T-cell (primary cell): ENCODE measurements at places on chromosomes 6 and 20.

- no peak for DNase-seq
Measured at GRCh38 chr20:52958211-52958610, 13.9 kb upstream of the TSHZ2 start.

- no peak for DNase-seq
Measured at GRCh38 chr6:118706702-118707101, 55.3 kb upstream of the CEP85L start.

- DNase-seq = peak; percentile 16
Measured at GRCh38 chr6:87925373-87926060, 122.1 kb upstream of the SPACA1 start.

- no peak for DNase-seq
Measured at GRCh38 chr20:63748070-63748933, 8.7 kb downstream of the SLC2A4RG start.
